ENCODE measurements at places on chromosomes 1 and 21. TPM values are rescaled to one million over a fixed set of nuclear protein-coding genes. Genes with fewer than 3 reads are reported as not detected.

Gene TSPEAR
- total RNA-seq = 3.2 TPM

Gene CHODL
- not detected for total RNA-seq

Gene PLPPR4
- total RNA-seq = 0.17 TPM

Gene COQ8A
- total RNA-seq = 73.3 TPM

Gene DNAJC6
- total RNA-seq = 3.0 TPM

Gene HSD3B2
- total RNA-seq = not detected

Gene RPF1
- total RNA-seq = 85.8 TPM

Data from PC-3 (cell line).